ENCODE measurements at places on chromosomes 7 and 10.

DNA sequence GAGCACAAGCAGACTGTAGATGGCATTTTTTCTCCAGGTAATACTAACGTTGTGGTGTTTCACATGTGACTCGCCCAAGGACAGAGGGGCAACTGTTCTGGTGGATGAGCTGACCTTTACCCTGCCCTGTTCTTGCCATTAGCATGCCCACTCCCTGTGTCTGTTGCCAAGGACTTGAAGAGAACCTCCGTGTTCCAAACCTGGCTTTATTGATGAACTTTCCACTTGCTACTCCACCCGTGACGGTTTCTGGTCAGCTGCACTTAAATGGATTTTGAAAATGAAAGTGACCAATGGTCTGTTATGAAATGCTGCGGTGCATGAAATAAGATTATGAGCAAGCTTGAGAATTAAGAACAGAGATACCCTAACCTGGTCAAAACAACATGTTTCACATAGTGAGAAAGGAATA is 30.4 kb downstream of the LRRC4 start:
- DNase-seq: no peak

- no peak for DNase-seq
These were observed 7.1 kb upstream of the ASB10 start for GRCh38 chr7:151194188-151194587.

- DNase-seq: no peak
These were observed 39.5 kb downstream of the LRMDA start for GRCh38 chr10:75470901-75471300.

DNA sequence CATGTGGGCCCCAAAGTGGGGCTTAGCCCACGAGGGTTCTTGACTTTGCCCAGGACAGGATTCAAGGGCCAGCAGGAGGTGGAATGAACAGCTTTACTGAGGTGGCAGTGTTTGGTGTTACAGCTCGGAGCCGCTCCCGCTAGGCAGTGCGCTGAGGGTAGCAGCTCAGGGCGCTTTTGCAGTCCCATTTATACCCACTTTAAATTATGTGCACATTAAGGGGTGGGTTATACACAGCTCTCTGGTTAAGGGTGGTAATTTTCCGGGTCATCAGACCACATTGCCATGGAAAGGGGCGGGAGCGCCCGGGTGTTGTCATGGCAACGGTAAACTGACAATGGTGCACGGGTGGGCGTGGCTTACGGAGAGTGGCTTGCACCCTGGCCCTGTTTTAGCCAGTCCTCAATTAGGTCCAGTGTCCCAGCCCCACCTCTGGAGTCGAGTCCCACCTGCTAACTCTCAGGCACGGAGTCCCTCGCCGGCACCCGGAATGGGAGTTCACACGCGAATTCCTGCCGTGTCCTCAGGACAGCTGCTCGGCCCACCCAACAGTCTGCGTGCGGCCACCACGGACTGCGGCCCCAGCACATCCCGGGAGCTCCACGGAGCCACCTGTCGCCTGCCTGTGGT is 58.2 kb upstream of the PDGFA start:
- no peak for DNase-seq

- DNase-seq: no peak
These were observed 160.7 kb upstream of the MKI67 start for GRCh38 chr10:128286762-128287500.

DNA sequence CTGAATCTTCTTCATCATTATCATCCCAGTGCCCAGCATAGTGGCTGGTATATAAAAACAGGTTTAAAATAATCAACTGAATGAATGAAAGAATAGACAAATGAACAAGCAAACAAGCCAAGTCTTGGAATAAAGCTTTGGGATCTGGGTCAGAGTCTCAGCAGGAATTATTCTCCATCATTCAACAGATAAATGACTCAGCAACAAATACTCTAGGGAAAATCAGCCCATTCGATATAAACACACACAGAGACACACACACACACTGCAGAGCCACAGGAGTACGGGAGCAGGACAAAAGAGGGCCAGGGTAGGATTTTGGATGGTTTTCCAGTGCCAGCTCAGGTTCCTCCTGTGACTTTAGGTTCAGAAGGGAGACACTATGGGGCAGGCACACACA is 29.2 kb upstream of the DLX6 start:
- DNase-seq: no peak

- no peak for DNase-seq
These were observed 281.8 kb downstream of the KCNMA1 start for GRCh38 chr10:77355844-77356243.

DNA sequence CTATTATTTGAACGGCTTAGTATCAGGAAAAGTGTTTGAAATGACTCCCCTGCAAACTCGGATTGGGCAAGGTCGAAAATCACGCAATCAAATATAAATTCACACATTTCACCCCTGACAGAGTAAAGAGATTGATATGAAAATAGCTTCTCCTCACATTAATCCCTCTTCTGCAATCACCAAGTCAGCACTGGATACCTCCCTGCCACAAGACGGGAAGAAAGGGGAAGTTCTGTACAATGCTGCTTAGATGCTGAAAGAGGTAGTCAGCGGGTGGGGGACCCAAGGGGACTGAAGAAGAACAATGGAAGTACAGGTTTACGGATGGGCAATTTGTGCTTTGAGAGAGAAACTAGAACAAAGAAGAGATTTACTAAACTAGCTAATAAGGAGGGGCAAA is 72.0 kb upstream of the ANK3 start:
- no peak for DNase-seq

GRCh38 chr10:26477501-26477900 is 39.4 kb downstream of the APBB1IP start:
- no peak for DNase-seq

DNA sequence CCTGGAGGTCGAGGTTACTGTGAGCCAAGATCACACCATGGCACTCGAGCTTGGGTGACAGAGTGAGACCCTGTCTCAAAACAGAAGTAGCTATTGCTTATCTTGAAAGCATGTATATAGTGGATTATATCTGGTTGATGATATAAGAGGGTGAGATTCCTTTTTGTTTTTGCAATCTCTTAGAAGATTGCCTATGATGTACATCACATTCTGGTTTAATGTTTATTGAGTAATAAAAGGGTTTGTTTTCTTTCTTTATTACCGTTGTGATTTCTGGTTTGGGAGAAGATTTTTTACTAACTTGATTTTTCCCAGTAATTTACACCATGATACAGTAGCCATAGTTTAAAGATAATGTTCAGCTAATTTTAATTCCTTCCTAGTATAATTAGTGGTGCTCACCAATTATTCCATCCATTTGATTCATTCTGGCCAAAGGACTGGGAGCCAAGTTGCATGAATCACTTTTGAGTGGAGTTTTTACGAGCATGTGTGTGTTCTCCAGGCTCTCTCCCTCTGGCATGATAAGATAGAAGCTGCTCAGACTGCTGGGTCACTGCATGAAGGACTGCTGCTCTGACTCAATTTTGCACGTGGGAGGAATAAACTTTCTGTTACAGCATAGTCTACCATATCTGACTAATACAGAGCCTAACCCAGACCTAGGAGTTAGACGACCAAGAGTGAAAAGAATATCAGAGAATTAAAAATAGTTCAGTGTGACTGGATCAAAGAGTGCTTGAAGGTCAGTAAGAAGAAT is 13.5 kb upstream of the TSPAN13 start:
- no peak for DNase-seq

- DNase-seq: peak; percentile 22
These were observed 22.6 kb downstream of the EPDR1 start for GRCh38 chr7:37942934-37943610.

DNA sequence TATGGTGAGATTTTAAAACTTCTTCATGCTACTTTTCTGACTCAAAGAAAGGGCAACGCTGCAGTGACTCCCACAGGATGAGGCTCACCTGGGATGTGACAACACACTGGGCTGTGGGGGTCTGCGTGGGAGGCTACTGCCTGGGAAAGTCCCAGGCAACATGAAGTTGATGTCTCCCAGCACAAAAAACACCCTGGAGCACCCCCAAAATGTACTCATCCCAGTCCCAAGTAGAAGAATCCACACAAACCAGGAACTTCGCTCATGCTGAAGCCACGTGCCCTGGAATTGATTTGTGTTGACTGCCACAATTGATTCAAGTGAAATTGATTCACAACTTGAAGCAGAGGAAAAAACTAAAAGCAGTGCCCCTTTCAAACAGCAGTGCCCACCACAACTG is 24.9 kb upstream of the PTPRN2 start:
- no peak for DNase-seq

- no peak for DNase-seq
These were observed 17.6 kb upstream of the ORAI2 start for GRCh38 chr7:102415685-102416225.

DNA sequence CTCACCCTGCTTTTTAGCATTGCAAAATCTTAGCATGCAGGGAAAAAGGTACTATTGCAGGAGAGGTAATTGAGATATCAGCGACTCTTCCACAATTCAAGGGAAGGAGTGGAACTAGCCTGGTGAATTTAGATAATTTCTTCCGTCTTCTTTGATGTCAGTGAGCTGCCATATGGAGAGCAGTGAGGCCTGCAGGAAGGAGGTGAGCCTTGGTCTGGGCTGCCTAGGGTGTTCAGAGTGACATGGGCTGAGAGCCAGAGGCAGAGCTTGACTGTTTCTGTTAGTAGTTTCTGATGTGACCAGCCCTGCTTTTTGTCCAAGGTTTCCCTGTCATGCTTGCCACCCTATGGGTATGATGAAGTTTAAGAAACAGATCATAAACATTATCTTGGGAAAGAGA is 28.6 kb downstream of the KAT6B start:
- no peak for DNase-seq

DNA sequence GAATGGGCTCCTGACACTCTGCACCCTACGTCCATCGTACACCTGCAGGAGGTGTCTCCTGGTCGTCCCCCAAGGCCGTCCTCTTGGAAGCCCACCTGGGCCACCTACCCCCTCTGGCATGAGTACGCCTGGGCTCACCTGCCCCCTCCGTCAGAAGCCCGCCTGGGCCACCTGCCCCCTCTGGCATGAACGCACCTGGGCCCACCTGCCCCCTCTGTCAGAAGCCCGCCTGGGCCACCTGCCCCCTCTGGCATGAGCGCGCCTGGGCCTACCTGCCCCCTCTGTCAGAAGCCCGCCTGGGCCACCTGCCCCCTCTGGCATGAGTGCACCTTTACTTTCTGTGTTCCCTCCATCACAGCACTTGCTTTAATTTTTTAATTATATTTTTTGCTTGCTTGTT is 401.2 kb downstream of the PTPRN2 start:
- no peak for DNase-seq

DNA sequence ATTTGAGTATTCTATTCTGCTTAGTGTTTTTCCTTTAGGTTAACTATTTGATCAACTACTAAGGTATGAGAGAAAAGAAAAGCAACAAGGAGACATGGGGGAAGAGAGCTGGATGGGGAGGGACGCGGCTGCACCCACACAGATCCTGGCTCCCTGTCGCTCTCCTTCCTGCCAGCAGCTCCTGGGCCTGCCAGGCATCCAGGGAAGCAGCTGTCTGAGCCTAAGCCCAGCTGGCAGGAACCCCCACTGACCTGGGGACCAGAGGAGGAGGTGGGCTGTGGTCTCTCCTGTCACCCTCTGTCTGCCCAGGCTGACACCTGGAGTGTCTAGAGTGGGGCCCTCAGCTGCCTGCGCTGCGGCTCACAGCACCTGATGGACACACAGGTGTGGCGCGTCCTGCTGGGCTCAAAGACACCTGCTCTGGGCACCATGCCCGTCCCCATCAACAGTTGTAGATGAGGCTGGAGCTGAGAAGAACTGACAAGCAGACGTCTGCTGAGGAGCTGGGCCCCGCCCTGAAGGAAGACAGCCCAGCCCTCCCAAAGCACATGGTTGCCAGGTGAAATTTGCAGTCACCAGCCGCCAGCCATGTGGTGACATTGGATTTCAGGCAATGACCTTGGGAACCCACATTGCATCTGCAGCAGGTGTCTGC is 207.9 kb downstream of the PLXNA4 start:
- no peak for DNase-seq

GRCh38 chr7:47586925-47587324 is 5.0 kb upstream of the TNS3 start:
- no peak for DNase-seq

DNA sequence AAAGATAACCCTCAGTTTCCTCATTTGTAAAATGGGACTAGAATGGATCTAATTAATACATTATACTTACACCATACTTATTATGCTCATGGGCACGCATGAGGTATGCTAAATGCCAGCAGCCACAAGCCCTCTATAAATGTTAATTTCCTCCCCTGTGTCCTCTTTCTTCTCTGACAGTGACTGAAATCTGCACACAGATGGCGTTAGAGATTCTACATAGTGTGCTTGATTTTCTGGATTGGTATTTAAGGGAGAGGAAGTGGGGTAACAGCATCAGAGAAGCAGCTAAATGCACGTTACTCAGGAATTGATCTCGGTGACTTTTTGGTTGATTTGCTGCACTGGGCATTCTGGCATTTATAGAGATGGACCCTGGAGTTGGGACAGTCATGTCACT is 568.5 kb downstream of the CALN1 start:
- no peak for DNase-seq

GRCh38 chr7:137992550-137993394 is 9.1 kb downstream of the CREB3L2 start:
- DNase-seq: no peak

GRCh38 chr7:38855386-38855785 is 53.6 kb downstream of the VPS41 start:
- no peak for DNase-seq

- DNase-seq: no peak
These were observed 16.0 kb downstream of the TRIL start for GRCh38 chr7:28942168-28942567.

- DNase-seq: no peak
These were observed 7.6 kb downstream of the ECHS1 start for GRCh38 chr10:133365461-133366129.

DNA sequence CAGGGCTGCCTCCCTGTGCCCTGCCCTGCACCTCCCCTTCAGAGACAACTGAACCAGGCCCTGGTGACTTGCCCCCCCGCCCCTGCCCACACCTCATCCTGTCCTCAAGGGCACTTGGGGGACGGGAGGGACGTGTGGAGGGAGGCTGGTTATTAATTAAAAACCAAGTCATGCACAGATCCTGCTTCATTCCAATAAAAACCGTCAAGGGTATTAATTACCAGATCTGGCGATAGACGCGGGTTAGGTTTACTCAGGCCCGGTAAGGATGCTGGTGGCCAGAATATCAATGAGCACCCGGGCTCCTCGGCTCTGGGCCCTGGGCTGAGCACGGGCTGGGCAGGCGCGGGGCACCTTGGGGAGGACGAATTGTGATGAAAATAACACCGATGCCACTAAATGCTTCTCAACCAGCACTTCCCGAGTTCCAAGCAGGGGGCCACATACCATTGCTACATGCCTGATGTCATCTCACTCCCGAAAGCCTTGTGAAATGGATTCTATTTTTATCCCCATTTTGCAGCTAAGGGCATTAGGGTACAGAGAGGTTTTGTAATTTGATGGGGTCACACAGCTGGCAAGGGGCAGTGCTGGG is 24.5 kb upstream of the GTF2IRD1 start:
- DNase-seq: peak; percentile 74

- no peak for DNase-seq
These were observed 26.4 kb downstream of the MACC1 start for GRCh38 chr7:20190560-20191390.

GRCh38 chr7:130936202-130936931 is 202.4 kb upstream of the KLF14 start:
- DNase-seq: no peak

GRCh38 chr7:88324699-88325098 is 18.0 kb upstream of the STEAP4 start:
- no peak for DNase-seq

GRCh38 chr10:80894311-80894791 is 356.6 kb downstream of the SH2D4B start:
- peak; percentile 36 for DNase-seq

All from NT2/D1 (cell line).